CD4-positive, CD25-positive, alpha-beta regulatory T cell (primary cell): ENCODE measurements at places on chromosomes 3 and 15.

GRCh38 chr3:62378921-62379320 lies 5.6 kb upstream of the FEZF2 start:
- no peak for DNase-seq

DNA sequence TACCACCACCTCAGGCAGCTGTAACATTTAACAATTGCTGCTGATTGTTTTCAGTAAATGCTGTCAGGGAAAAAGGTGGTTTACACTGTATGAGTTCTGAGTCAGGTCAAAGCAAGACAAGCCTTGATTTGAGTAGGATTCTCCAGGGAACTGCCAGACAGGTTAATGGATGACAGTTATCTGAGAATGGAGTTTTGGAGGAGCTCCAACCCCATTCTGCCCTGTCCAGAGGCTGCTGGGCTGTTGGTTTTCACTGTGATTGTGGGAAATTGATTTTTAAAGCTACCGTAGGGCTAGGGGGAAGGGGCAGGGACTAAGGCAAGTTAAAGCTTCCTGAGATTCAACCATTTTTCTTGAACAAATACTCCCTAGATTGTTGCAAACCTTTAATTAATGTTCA lies 39.9 kb downstream of the TICRR start:
- DNase-seq, result no peak

DNA sequence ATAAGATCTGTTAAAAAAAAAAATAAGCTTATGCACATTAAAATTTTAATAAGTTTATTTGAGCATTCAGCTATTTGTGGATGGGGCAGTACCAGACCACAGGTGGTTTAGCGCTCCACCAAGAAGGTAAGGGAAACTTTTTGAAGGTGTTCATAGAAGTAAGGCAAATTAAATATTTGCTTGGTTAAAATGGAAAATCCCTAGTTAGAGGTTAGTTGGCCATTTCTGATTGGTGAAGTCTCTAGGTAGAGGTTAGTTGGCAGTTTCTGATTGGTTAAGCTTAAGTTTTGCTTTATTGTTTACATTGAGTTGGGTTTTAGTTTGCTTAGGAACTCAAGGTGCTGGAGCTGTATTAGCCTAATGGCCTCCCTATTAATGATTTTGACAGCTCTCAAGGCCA lies 30.7 kb downstream of the SCN11A start:
- no peak for DNase-seq

GRCh38 chr15:72888211-72888610 lies 104.7 kb upstream of the ADPGK start:
- no peak for DNase-seq

- DNase-seq, result peak; percentile 22
Observed at GRCh38 chr15:70528270-70528706, 235.1 kb downstream of the UACA start.

GRCh38 chr3:54900838-54901591 lies 26.8 kb downstream of the LRTM1 start:
- DNase-seq, result no peak

DNA sequence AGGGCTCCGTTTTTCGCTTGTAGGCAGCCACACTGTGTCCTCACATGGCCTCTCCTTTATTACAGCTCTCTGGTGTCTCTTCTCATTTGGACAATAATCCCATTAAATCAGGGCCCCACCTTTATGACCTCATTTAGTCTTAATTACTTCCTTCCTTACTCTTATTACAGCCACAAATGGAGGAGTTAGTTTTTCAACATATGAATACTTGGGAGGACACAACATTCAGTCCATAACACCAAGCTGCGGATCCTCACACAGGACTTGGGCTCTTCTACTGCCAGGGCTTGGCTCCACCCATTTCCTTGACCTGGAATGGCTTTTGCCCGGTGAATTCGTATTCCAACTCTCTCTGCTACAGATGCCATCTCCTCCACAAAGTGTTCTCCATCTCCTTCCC lies 74.3 kb upstream of the SLC7A14 start:
- DNase-seq, result no peak

GRCh38 chr3:29822071-29822470 lies 541.2 kb downstream of the RBMS3 start:
- no peak for DNase-seq

DNA sequence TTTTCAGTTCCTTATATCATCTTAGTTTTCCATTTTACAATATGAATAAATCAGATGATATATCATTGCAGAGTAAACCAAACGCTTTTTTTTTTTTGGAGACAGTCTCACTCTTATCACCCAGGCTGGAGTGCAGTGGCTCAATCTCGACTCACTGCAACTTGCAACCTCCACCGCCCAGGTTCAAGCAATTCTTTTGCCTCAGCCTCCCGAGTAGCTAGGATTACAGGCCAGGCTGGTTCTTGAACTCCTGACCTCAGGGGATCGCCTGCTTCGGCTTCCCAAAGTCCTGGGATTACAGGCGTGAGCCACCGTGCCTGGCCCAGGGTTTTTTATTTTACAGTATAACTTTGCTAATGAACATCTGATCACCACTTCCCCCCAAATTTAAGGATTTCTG lies 5.9 kb upstream of the EBLN2 start:
- no peak for DNase-seq

DNA sequence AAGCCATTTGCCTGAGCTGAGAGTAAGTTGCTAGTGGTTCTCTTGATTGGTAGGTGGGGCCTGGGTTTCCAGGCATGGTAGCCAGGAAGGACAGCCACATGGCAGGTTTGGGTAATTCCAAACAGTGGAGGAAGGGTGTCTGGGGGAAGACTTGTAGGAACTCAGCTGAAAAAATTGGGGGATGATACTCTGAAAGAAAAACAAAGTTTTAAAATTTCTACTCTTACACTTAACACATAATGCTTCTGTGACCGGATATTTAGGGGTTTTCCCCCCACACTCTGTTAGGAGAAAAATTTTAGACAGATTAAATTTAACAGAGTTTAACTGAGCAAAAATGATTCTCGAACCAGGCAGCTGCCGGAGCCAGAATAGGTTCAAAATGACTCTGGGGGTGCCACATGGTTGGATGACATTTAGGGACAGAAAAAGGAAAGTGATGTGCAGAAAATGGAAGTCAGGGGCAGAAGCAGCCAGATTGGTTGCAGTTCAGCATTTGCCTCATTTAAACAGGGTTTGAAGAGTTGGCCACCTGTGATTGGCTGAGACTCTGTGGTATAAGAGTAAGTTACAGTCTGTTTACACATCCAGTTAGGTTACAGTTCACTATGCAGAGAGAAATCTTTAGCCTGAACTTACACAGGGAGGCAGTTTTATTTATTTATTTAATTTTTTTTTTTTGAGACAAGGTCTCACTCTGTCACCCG lies 8.1 kb downstream of the B2M start:
- DNase-seq, result peak; percentile 78

- no peak for DNase-seq
Observed at GRCh38 chr3:138303474-138303873, 26.2 kb downstream of the NME9 start.

GRCh38 chr3:183260167-183260904 lies 7.3 kb downstream of the B3GNT5 start:
- no peak for DNase-seq

DNA sequence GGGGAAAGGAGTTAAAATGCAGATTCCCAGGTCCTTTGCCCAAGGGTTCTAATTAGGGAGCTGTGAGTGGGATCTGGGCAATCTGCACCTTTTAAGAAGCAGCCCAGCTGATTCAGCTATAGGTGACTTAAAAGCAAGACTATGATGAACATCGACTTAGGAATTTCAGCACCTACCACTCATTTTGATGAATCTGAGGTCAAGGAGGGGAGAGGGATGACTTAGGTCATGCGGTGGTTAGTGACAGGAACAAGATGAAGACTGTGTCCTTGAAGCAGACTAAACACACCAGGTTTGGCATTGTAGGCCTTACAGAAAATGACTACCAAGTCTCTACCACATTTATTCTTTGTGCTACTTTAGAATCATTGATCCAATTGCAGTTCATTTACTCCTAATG lies 196.3 kb downstream of the DTWD1 start:
- DNase-seq, result no peak

DNA sequence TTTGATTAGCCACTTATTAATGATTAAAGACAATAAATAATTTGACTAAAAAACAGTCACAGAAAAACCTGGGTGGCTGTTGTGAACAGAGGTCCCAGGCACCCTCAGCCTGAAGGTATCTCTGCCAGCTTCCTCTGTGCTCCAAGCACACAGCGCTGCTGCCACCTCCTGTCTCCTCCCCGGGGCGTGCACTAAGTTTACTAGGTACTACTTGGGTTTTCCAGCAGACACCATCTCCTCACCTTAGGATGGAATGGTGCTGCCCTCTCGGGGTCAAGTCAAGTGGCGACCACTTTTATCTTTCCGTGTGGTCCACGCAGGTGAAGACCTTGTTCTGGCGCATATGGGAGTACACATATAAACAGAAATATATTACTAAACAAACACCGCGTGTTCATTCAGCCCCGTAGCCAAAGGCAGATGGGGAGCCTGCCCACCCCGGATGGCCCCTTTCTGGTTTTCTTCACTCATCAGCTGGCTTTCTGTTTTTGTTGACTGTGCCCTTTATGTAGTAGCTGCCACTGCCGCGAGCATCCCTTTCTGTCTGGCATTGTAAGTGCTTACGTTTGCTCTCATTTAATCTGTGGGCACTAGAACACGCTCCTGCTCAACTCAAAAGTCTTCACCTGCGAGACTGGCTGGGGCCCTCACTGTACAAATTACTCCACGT lies 128.0 kb downstream of the LRIG1 start:
- DNase-seq, result peak; percentile 18

DNA sequence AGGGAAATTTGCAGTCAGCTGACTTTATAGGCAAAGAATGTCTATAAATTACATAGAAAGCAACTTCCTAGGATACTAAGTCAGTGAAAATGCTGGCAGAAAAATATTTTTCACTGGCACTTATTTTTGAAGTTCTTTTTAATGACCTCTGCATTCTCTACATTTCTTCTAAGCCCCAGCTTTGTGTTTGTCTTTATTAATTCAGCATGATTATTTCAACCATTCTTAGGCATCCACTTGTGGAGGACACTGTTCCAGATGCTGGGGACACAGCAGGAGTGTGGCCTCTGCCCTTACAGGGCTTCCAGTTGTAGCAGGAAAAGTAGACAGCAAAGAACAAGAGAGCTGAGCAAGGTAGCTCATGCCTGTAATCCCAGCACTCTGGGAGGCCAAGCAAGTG lies 15.0 kb downstream of the LRRK1 start:
- DNase-seq, result no peak

GRCh38 chr15:73353734-73354133 lies 15.0 kb downstream of the HCN4 start:
- DNase-seq, result no peak

DNA sequence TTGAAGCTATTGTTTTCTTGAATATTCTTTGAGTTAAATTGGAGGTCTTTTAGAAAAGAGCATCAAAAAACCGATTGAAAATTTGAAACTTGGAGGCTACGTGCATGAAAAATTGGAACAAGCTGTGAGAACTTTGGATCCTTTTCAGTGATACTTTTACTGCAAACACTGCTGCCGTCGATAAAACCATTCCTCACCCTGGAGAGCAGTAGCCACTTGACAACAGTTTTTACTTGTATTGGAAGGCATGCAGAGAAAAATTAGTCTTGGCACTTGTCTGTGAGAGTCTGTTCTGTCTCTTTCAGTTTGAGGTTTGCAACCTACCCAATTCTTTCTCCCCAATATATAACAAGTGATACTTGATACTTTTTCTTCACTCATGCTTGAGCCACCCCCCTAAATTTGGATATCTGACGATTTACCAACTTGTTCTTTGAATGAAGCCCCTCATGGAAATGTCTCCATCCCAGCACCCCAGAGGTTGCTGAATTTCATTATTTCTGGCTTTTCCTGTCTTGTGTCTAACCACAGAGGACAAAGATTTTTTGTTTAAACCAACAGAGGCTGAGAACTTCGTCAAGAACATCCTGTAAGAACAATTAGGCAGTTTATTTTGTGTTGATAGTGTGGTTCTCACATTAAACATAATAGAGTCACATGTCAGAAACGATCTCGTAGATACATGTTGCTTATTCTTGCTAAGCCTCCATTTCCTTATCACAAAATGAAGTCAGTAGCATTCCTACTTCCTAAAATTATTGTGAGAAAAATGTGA lies 307.3 kb upstream of the PLSCR5 start:
- no peak for DNase-seq

DNA sequence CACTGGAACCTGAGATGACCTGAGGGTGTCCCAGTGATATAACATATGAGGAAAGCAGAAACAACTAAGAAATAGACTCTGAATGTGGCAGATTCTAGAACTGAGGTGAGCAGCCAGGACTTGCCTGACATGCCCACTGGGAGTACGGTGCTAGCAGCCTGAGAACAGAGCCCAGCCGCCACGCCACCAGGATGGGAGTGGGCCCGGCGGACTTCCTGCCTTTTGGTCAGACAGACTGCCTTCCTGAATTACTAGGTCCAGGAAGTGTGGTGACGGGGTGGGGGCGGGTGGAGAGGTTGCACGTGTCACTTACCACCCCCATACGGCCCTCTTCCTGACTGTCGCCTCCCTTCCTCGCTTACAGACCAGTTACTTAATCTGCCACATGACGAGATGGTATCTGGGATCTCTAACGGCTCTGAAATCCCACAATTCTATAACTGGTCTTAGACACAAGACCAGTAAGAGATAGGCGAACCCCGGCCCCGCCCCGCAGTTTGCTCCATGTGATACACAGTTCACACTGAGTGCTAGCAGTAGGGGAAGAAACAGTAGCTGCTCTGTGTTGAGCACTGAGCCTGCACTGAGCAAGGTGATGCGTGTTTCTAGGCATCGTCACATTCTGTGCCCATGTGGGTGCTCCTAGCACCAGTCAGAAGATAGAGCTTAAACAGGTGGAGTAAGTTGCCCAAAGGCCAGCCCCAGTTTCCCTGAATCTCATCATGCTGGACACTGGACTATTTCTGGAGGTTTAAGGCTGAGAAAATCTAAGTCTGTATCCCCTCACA lies 95.7 kb downstream of the CPN2 start:
- DNase-seq, result peak; percentile 13

DNA sequence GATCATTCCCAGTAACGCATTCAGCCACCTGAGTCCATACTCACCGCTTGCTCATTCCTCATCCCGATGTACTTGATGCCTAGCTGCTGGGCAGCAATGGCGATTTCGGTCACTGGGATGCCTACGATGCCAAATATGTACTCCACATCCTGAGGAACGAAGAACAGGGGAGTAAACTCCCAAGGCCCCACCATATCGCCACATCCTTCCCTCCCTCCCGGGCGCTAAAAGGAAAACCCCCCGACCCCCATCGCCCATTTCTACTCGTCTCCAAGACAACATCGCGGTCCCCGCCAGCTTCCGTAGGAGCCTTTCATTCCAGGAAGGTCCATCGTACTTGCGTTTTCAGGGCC lies 347 bp downstream of the HACL1 start:
- no peak for DNase-seq

GRCh38 chr3:64170270-64170669 lies 55.0 kb downstream of the PRICKLE2 start:
- DNase-seq, result no peak

GRCh38 chr15:29104566-29104880 lies 165.1 kb downstream of the NSMCE3 start:
- no peak for DNase-seq

- no peak for DNase-seq
Observed at GRCh38 chr15:38242055-38242454, 10.6 kb upstream of the SPRED1 start.

GRCh38 chr3:184927796-184928315 lies 115.9 kb downstream of the VPS8 start:
- DNase-seq, result no peak
